ENCODE measurements at places on chromosomes 12 and 14. TPM values are rescaled to one million over a fixed set of nuclear protein-coding genes. Genes with fewer than 3 reads are reported as not detected.

DNA sequence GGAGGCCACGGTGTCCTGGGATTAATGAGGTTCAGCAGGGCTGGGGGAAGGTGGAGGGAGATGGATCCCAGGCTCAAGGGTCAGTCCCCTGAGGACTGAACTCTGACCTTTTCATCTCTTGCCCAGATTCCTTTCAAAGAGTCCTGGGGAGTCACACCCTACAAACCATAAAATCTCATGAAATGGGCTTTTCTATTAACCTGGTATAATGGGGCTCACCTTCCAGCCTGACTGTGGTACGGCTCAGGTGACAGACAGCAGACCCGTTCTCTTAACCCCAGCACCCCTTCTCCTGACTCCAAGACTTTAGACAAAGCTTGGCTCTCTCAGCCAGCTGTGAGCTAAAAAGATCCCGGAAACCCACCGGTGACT lies 268.2 kb downstream of the ADGRD1 start:
- ATAC-seq = no peak

DNA sequence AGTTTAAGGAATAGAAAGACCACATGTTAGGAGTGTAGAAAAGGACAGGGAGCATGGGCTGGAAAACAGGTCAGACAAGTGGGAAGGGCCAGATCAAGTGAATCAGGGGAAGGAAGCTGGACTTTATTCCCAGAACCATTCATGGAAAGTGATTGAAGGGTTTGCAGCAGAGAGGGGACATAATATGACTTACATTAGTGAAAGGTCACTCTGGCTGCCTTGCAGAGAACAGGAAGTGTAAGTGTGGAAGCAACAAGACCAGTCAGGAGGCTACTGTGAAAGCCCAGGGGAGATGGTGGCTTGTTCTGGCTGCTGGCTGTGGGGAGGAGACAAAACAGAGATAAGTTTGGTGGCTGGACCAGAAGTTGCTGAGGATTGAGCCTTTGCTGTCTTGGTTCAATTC lies 69.1 kb downstream of the VCPKMT start:
- ATAC-seq = peak; percentile 56

DNA sequence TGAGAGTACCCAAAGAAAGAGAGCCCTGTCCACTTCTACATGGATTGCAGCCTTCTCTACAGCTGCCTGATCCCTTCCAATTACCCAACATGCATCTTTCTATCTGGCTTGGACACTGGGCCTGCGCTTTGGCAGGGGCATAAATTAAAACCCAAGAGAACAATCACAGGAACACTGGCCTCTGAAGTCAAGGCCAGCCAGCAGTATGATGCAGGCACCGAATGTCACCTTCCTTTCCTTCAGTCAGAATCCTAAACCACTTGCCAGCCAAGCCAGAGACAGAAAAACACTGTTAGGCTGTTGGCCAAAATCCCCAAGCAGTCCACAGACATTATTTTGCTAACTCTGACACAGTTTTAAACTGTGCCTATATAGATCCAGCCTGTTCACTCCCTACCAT lies 113.7 kb downstream of the DUSP6 start:
- ATAC-seq = peak; percentile 41

DNA sequence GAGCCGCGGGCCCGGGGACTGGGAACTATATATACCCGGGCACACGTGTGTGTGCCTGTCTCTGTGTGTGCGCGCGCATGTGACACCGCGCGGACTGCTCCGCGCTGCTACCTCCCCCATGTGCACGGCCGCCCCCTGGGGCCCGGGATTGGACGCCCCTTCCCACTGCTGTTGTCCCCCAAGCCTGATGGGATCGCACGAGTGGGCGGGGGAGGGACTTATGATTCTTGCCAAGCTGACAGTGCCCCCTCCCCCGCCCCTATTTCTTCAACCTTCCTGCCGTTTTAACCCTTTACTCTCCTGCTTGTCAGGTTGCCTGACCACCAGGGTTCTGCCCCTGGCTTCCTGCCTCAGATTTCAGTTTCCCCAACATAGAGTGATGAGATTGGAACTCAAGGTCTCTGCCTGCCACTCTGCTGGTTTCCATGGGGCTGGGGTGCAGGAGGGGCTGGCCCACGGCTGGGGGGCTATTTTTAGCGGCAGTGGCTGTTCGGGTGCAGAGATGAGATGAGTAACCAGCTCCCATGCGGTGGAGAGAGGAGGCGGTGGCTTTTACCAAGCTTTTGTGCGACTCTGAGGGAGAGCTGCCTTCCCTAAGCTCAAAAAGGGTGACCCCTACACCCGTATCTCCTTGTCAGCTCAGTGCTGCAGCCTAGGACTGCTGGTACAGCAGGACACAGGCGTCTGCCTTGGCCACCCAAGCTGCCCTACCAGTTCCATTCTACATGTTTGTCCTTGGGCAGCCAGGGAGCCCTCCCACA lies at the start of gene DDN:
Gene DDN (minus strand): TSS at position 5 of the 761 bp plus-strand sequence. CDS start 88 bp downstream, outside the sequence.
- peak; percentile 57 for ATAC-seq

GRCh38 chr14:86357876-86358275 lies 827.9 kb downstream of the FLRT2 start:
- ATAC-seq = no peak

- ATAC-seq = no peak
Observed at GRCh38 chr12:108371801-108372344, 32.8 kb upstream of the CMKLR1 start.

DNA sequence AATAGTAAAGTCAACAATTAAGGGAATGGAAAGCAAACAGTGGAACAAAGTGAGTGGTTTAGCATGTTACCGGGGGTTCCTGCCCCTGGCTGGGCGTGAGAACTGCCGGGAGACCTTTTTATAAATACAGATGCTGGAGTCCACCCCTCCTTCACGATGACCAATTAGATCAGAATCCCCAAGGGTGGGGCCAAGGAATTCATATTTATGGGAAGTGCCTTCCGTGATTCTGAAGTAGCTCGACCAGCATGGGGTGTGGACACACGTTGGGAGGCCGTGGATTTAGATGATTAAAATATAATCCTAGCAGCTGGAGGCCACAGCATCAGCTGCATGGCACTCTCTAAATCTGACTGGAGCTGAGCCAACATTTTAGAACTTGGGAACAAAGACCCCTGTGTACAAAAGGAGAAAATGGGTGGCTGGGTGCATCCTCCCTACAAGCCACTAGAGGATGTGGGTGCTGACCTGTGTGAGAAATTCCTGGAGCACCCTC lies 87.9 kb downstream of the SRRM4 start:
- ATAC-seq = no peak

DNA sequence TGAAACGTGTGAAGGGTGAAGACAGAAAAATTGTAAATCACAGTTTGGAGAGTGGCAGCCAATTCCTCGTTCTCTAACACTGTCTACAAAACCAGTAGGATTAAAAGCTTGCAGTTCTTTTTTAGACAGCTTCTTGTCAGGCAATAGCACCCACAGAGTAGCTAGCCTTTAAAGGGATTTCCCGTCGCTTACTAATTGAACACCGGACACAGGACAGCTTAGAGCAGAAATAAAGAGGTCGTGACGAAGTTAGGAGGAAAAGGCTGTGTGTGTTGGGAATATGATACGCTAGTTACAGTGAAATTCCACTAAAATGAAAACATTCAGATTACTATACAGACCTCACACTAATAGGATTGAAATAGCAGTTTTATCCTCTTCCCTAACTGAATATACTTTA lies 149.1 kb upstream of the FLRT2 start:
- no peak for ATAC-seq

DNA sequence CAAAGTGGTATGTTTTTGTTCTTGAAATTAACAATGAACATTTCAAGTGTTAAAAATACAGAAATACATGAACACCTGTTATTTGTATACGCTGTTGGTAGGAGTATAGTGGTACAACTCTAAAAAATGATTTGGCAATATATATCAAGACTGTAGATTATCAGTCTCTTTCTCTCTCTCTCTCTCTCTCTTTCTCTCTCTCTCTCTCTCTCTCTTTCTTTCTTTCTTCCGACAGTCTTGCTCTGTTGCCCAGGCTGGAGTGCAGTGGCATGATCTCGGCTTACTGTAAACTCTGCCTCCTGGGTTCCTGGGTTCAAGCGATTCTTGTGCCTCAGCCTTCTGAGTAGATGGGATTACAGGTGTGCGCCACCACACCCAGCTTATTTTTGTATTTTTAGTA lies 12.6 kb downstream of the HEBP1 start:
- ATAC-seq = no peak

DNA sequence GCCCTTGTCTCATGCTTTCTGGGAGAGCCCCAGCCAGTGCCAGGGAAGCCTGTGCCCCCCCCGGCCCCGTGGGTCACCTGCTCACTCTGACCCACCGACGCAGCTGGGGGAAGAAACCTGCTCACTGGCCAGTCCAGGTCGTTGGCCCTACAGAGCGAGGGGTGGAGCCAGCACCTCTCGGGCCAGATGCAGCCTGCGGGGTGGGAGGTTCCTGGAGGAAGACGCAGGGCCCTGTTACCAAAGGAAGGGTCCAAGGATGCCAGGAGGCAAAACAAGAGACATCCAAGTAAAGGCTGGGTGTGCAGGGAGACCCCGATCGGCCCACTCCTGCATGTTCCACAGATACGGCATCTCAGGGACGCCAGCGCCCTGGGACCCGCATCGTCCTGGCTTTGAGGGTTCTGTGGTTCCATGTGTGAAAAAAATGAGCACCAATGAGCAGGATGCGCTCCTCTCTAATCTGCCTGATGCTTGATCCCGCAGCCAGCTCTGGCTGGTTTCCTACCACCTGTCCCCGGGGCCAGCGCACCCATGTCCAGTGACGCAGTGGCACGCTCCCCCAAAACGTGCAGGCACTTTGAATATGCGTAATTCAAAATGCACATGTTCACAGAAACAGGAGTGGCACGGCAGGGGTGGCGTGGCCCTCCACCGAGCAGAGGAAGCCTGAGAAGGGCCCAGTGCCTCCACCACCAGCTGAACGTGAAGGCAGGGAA lies 66.0 kb upstream of the GALNT9 start:
- no peak for ATAC-seq

- no peak for ATAC-seq
Observed at GRCh38 chr14:95700221-95700976, 13.5 kb downstream of the TCL1A start.

- ATAC-seq = no peak
Observed at GRCh38 chr14:77883131-77883846, 83.4 kb downstream of the ADCK1 start.

GRCh38 chr14:34851395-34851794 lies 23.8 kb downstream of the BAZ1A start:
- ATAC-seq = no peak

- no peak for ATAC-seq
Observed at GRCh38 chr12:117599849-117600248, 238.4 kb upstream of the NOS1 start.

DNA sequence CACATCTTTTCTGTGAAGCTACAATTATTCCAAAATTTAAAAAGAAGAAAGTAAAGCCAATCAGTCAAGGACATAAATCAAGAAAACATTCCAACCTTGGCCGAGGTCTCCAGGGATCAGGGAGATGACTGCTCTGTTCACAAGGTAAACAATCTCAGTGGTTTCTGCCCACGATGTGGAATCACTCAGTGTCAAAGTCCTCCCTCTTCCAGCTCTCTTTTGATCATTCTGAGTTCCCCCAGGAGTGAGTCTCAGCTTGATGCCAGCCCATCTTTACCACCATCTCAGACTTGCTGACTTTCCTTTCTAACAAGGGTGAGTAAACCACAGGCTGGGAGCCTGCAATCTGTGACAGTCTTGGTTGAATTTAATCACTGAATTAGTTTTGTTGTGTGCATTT lies 4.8 kb upstream of the SERPINA9 start:
- ATAC-seq = no peak

DNA sequence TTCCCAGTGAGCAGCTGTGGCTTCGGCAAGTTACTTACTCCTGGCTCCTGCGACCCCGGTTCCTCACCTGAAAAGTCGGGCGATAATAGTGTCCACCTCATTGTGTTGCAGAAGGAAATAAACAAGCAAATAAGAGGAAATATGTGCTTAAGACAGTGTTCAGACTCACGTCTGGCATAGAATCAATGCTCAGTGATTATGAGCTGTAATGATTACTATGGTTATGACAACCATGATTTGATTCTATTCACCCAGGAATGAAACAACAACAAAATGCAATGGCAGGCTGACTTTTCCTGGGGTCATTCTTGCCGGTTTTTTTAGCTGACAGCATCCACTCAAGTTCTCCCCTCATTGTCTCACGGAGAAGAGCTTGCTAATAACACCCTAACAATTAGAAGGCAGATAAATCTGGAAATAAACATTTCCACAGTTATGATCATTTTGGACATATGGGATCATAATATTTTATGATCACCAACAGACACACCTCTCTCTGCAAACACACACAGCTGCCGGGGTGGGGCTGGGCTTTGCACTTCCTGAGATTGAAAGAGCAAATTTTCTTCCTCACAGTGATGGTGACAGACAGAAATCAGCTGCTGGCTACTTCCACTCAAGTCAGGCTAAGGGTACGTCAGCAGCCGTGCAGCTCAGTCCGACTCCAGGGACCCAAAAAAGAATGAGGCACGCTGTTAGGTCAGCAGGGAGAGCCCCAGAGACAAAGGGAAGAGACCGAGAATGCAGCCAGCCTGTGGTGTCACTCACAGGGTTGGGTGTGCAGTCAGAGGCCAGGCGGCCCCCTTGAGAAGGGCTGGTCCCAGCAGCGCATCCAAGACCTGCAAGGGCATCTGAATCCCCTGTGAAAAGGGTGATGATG lies 158.0 kb downstream of the RIMBP2 start:
- no peak for ATAC-seq

DNA sequence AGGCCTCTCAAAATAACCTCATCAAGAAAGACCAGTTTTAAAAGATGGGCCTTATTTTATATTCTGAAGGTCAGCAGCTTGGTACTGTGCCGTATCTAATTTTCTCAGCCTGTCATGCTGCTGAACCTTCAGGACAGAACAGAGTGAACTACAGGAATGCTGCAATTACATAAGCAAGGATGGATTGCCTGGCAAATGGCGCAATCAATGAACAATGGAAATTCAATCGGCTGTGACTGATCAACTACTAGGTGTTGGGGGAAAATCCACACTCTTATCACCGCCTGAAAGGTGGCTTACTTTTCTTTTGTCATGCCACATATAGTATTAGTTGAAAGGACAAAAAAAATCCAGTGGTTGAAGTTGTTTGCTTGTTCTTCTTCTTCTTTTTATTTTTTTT lies 8.5 kb downstream of the ACSS3 start:
- ATAC-seq = no peak

NDUFA12 gene
- 91.3 TPM for total RNA-seq

WNT1 gene
- not detected for total RNA-seq

KCNH5 gene
- total RNA-seq = not detected

PKP2 gene
- 13.7 TPM for total RNA-seq

SLC39A5 gene
- not detected for total RNA-seq

TROAP gene
- 23.6 TPM for total RNA-seq

MMP17 gene
- 2.2 TPM for total RNA-seq

HOXC5 gene
- total RNA-seq = 0.60 TPM

TPH2 gene
- not detected for total RNA-seq

Measured in esophagus mucosa (tissue), 1 donor.